ENCODE measurements at places on chromosomes 7 and 10.

- no peak for DNase-seq
Measured at GRCh38 chr10:70341016-70341415, 41.4 kb downstream of the LRRC20 start.

DNA sequence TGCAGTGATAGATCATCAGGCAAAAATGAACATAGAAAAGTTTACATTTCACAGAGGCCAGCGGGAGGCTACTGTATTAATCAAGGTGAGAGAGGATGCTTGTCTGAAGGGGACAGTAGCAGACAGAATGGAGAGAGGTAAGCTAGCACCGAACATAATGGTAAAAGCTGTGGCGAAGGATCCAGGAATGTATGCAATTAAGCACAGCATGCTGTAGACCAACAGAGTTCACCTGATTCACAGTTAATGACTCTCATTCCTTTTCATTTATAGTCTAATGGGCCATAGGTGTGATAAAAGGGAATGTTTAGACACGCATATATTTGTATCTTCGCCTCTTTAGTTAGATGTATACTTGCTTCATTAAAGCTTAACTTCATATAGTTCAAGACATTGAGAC is 150.9 kb upstream of the MBL2 start:
- no peak for DNase-seq

DNA sequence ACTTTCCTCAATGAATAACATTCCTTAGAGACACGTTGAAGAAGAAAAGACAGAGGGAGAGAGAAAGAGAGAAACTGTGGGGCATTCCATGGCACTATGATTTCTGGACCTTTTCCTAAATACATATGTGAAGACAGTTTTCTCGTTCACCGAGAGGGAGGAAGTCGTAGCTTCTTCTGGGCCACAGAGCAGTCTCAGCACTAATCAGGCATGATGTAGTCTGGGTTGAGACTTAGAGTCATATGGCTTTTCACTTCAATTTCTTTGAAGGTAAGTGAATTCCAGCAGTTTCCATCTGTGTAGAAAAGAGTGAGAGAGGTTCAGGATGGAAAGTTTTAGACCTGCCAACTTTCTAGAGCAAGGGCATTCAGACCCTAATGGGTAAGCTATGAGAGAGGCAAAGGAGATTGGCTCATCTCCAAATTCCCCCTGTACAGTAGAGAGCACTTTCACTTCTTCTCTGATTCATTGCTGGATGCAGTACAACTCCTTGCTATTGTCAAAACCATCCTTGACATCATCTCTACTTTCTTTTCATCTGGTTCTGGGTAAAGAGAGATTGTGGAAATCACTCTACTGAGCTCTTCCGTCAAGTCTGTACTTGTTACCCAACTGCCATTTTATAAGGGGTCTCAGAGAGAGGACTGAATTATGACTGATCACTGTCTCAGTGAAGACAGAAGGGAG is 31.5 kb upstream of the OR9A4 start:
- no peak for DNase-seq

DNA sequence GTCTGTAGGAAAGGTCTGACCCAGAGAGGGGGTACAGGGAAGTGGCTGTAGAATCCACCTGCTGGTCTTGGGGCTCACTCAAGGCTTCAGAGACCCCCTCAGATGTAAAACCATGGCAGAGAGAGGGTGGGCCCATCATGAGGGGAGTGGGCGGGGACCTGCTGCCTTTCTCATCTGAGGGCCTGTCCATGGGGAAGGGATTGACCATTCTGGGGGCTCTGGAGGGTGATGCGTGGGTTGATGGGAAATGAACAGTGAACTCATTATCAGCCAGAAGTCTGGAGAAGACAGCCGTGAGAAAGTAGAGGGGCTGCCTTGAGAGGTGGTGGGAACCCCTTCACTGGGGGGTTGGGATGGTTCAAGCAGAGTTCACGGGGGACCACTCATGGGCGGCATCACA is 66.8 kb downstream of the MINDY4 start:
- no peak for DNase-seq

DNA sequence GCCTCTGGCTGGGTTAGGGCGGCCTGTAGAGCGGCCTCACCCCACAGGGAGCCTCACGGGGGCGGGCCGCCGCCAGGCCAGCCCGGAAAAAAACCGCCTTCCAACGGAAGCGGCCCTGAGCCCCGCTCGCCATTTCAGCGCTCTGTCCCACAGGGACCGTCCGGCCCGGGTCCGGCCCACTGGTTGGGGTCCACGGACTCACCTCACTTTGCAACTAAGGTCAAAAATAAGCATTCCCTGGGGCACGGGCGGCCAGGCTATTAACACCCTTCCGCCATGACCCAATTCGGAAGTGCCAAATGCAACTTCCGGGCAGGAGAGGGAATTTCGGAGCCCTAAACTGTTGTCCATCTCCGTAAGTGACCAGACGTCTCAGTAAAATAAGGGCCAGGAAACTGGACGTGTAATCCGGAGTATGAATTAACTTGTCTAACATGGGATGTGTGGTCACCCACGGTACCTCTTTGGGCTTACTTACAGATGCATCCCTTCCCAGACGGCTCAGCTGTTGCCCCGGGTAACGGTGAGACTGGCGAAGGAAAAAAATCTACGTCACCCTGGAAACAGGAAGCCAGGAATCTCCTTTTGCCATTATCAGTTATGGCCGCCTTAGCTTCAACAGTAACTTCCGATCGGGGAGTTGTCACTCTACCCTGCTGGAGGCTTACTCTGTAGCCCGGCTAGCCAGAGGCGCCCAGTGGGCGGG is at the start of gene BBIP1:
Gene BBIP1 (minus strand): TSS at position 538 of the 706 bp plus-strand sequence. CDS start 1,023 bp downstream, outside the sequence.
- peak; percentile 79 for DNase-seq

- no peak for DNase-seq
Measured at GRCh38 chr10:2929480-2930258, 137.7 kb upstream of the PFKP start.

DNA sequence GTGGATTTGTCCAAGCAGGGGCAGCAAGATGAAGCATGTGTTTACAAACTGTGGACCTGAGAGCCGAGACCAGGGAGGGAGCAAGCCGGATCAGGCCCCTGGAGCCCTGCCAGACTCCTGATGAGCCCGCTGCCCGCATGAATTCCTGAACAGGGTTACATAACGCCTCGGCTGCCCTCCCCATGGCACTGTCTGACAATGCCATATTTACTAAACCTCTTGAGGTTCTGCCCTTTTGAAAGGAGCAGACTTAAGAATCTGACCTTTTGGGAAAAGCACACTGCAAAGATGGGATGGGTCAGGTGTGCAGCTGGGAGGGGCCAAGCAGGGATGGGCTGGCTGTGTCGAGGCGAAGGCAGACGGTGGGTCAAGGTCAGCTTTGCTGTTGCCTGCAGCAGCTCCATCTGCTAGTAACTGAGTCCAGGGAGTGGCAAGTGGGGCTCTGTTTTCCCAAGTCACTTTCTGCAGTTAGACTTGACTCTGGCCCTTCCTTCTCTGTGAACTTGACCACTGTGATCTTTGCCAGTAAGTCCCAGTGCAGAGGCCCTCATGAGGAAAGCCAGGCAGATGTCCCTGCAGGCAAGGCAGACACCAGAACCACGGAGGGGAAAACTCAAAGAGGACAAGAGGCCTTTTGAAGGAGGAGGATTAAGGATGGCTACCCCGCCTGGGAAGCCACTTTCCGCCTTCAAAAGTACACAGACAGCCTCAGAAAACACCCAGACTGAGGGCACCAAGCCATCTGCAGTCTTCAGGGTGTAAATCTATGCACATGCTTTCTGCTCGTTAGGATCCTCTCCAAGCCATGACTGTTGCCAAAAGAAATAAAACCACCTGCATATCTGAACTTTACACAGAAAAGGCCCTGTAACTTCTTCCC is 175.8 kb downstream of the TNS3 start:
- no peak for DNase-seq
